ENCODE measurements at places on chromosomes 3 and 15. TPM values are rescaled to one million over a fixed set of nuclear protein-coding genes. Genes with fewer than 3 reads are reported as not detected.

DNA sequence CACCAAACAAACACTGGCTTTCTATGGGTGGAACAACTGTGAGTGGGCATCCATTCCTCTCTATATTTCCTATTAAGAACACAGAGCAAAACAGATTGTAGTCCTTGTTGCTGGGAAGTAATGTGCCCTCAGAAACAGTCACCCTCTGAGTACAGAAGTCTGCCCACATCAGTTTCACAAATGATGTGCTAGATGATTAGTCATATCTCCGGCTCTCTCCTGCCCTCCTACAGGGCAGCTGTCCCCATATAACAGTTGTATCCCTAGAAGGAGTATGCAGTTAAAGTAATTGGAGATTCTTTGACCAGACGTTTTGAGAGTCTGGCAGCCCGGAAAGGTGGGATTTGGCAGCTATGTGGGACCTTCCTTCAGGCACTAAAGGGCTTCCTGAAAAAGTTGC, 159.9 kb downstream of the APBA2 start:
- H3K36me3 ChIP-seq: peaks cover 3% of the 10 kb centered on the region
- H3K27me3 ChIP-seq: no peaks in the 10 kb centered on the region
- H3K27ac ChIP-seq: peak overlapping the region; percentile 25
- H3K4me3 ChIP-seq: no peak overlapping the region
- peaks cover 58% of the 10 kb centered on the region for H3K4me1 ChIP-seq
- peak; percentile 54 for DNase-seq

GRCh38 chr3:159807137-159808040, 181.2 kb upstream of the IL12A start:
- H3K4me3 ChIP-seq: no peak overlapping the region
- no peak overlapping the region for H3K27ac ChIP-seq
- DNase-seq: no peak
- no peaks in the 10 kb centered on the region for H3K4me1 ChIP-seq
- no peaks in the 10 kb centered on the region for H3K36me3 ChIP-seq
- H3K27me3 ChIP-seq: peaks cover 7% of the 10 kb centered on the region

- H3K4me3 ChIP-seq: peak overlapping the region; percentile 82
- peaks cover 19% of the 10 kb centered on the region for H3K4me1 ChIP-seq
- H3K36me3 ChIP-seq: peaks cover 3% of the 10 kb centered on the region
- DNase-seq: peak; percentile 51
- peak overlapping the region; percentile 97 for H3K27ac ChIP-seq
These were observed 1.1 kb upstream of the RNU6-1 start for GRCh38 chr15:67840749-67841512.

The FBLN2 gene
- total RNA-seq: 0.05 TPM

DNA sequence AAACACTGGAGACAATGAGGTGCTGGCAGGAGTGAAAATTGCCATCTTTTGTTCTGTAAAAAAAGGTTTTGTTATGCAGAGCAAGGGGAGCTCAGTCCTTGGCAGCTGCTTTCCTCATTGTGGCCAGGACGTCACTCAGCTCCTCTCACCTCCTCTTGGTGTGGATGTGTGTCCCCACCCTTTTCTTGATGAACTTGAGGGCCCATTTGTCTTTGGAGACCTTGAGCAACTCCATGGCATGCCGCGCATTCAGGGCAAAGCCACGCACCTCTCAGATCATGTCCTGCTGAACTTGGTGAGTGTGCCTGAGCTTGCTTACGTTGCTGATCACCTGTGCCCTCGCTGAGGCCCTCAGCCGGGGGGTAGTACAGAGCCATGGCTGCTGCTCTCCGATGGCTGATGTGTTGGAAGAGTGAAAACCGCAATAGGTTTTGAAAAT, 24.5 kb upstream of the BDH1 start:
- no peaks in the 10 kb centered on the region for H3K36me3 ChIP-seq
- H3K4me3 ChIP-seq: no peak overlapping the region
- H3K27me3 ChIP-seq: no peaks in the 10 kb centered on the region
- H3K27ac ChIP-seq: no peak overlapping the region
- no peak for DNase-seq

The RSL24D1 gene
- total RNA-seq: 188 TPM

DNA sequence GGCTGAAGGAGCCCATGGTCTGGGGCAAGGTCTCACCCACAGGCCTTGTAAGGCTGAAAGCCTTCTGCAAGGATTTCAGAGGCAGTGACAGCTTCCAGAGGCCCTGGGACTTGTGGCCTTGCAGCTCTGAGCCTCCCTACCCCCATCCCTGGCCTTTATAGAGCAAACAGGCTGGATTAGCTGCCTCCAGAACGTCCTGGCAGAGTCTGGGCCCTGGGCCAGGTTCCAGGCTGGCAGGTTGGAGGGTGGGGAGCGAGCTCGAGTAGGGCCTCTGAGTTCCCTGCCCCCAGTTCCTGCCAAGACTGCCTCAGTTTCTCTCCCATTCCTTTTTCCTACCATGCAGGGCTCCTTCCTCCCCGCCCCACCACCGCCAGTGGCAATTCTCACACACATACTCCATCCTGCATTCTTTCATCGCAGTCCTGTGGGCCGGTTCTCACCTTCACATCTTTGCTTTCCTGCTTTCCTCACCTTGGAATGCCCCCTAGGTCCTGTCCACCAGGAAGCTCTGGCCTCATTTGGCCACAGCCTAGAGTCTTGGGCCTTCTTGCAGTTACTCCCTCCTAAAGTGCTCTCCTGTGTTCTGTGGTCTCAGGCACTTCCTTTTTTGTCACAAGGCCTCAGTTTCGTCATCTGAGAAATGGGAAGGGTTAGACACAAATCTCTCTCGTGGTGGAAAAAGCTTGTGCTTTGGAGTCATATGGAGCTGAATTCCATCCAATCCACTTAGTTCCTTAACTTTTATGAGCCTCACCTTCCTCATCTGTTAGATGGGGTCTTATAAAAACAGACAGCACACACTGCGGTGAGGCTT, 2.7 kb downstream of the LMAN1L start:
- no peak overlapping the region for H3K27ac ChIP-seq
- H3K27me3 ChIP-seq: no peaks in the 10 kb centered on the region
- H3K4me3 ChIP-seq: no peak overlapping the region
- no peaks in the 10 kb centered on the region for H3K36me3 ChIP-seq

The PDZRN3 gene
- total RNA-seq: not detected

GRCh38 chr15:34341381-34342212, 1.3 kb downstream of the NOP10 start:
- H3K4me3 ChIP-seq: no peak overlapping the region
- DNase-seq: no peak
- H3K4me1 ChIP-seq: peaks cover 33% of the 10 kb centered on the region
- no peaks in the 10 kb centered on the region for H3K27me3 ChIP-seq
- H3K27ac ChIP-seq: peak overlapping the region; percentile 88

- no peak for DNase-seq
- peak overlapping the region; percentile 37 for H3K4me3 ChIP-seq
- peaks cover 69% of the 10 kb centered on the region for H3K4me1 ChIP-seq
- peak overlapping the region; percentile 95 for H3K27ac ChIP-seq
These were observed 4.5 kb downstream of the HDC start for GRCh38 chr15:50260969-50261496.

GRCh38 chr3:58639001-58639400, 27.6 kb downstream of the FAM3D start:
- no peak overlapping the region for H3K27ac ChIP-seq
- no peak for DNase-seq
- no peaks in the 10 kb centered on the region for H3K4me1 ChIP-seq
- H3K4me3 ChIP-seq: no peak overlapping the region
- peaks cover 3% of the 10 kb centered on the region for H3K27me3 ChIP-seq

DNA sequence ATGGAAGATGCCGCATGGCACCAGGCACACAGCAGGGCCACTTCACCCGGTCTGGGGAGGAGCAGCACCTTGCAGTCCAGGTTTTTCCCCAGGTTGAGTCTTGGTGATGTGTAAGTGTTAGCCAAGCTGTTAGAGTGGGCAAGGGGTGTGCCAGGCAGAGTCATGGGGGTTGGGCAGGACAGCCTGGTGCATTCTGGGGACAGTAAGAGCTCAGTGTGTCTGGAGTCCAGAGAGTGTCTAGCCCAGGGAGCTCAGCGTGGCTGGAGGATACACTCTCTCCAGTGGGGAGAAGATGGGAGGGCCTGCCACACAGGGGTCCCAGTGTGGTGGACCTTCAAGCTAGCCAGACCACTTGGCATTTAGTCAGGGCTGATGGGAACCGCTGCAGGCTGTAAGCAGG, 87.4 kb downstream of the AAGAB start:
- no peak overlapping the region for H3K4me3 ChIP-seq
- peaks cover 24% of the 10 kb centered on the region for H3K36me3 ChIP-seq
- no peaks in the 10 kb centered on the region for H3K27me3 ChIP-seq
- peaks cover 18% of the 10 kb centered on the region for H3K4me1 ChIP-seq
- DNase-seq: no peak
